H9 (cell line): ENCODE measurements at places on chromosomes 3 and 15. TPM values are rescaled to one million over a fixed set of nuclear protein-coding genes. Genes with fewer than 3 reads are reported as not detected.

GRCh38 chr3:195084746-195085145, 186.2 kb downstream of the XXYLT1 start:
- H3K27ac ChIP-seq, result no peak overlapping the region
- H3K4me1 ChIP-seq, result no peaks in the 10 kb centered on the region; the same call in 1 of the 2 replicates
- H3K36me3 ChIP-seq, result no peaks in the 10 kb centered on the region; the same call in 1 of the 3 replicates
- no peaks in the 10 kb centered on the region for H3K27me3 ChIP-seq

GRCh38 chr15:80536716-80537115, 132.5 kb downstream of the ARNT2 start:
- DNase-seq, result no peak
- no peak overlapping the region for H3K27ac ChIP-seq
- H3K4me1 ChIP-seq, result no peaks in the 10 kb centered on the region; the same call in 1 of the 2 replicates
- H3K27me3 ChIP-seq, result no peaks in the 10 kb centered on the region
- peaks cover 20% of the 10 kb centered on the region for H3K36me3 ChIP-seq
- H3K4me3 ChIP-seq, result no peak overlapping the region

DNA sequence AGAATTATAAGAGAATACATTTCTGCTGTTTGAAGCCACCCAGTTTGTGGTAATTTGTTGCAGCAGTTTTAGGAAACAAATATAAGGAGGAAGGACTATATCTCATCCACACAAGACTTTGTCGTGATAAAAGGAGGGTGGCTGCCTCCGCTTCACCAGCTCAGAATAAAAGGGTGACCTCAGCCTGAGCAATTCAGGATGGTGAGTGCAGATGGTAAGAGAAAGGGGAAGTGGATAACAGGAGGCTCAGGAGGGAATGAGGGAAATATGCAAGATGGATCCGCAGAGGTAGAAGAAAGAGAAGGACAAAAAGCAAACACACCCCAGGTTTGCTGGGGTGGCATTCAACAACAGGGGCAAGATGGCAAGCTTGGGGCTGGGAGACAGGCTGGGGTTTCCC, 108.1 kb upstream of the TNFAIP8L3 start:
- H3K27me3 ChIP-seq, result no peaks in the 10 kb centered on the region
- no peak for DNase-seq
- no peak overlapping the region for H3K27ac ChIP-seq
- H3K4me1 ChIP-seq, result 0 out of 2 replicates have a peak, but pooled peaks cover 4% of the 10 kb centered on the region
- no peaks in the 10 kb centered on the region; the same call in 2 of the 3 replicates for H3K36me3 ChIP-seq

Gene C3orf18
- 5.5 and 7.1 TPM in 2 replicates for total RNA-seq
